ENCODE measurements at places on chromosomes 6 and 20. TPM values are rescaled to one million over a fixed set of nuclear protein-coding genes. Genes with fewer than 3 reads are reported as not detected.

SLCO4A1 gene
- 7.2 TPM for total RNA-seq

ADGRF1 gene
- not detected for total RNA-seq

ACSS1 gene
- total RNA-seq = 2.6 TPM

DEFB127 gene
- total RNA-seq = not detected

PRL gene
- total RNA-seq = not detected

RIPPLY2 gene
- total RNA-seq = 1.4 TPM

CCDC28A gene
- total RNA-seq = 7.8 TPM

RBM24 gene
- total RNA-seq = not detected

GJA10 gene
- not detected for total RNA-seq

KCNG1 gene
- 5.5 TPM for total RNA-seq

CST7 gene
- not detected for total RNA-seq

BLCAP gene
- total RNA-seq = 36.0 TPM

ADGRF5 gene
- 0.37 TPM for total RNA-seq

GSTA2 gene
- total RNA-seq = not detected

BPIFB4 gene
- total RNA-seq = not detected

MCHR2 gene
- total RNA-seq = not detected
